NCI-H187 treated with DMSO at 0.1 percent for 48 hours (cell line): ENCODE measurements at places on chromosomes 5 and 9.

- no peak for DNase-seq
These were observed 147.6 kb downstream of the SV2C start for GRCh38 chr5:76230711-76231285.

DNA sequence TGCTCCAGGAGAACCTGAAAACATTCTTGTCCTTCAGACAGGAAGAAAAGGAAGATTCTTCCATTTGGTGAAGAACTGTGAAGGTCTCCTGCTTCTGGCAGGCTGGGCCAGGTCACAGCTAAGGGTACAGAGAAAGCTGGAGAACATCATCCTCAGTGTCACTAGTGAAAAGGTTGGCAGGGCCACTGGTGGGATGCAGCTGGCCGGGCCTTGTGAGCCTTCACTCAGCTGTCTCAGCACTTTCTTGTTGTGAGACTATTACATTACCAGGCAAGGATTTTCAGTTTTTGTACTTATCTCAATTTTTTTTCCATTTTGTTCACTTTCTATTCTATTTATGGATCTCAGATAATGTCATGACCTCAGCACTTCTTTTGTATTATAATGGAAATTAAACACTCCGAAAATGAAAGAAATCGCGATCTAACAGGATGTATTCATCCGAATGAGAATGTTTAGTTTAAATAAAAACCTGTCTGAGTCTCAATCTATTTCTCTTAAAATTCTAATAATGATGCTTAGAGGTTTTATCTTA is 9.9 kb upstream of the IFNA8 start:
- DNase-seq: no peak

GRCh38 chr9:8579661-8580060 is 780.1 kb upstream of the DMAC1 start:
- DNase-seq: no peak

DNA sequence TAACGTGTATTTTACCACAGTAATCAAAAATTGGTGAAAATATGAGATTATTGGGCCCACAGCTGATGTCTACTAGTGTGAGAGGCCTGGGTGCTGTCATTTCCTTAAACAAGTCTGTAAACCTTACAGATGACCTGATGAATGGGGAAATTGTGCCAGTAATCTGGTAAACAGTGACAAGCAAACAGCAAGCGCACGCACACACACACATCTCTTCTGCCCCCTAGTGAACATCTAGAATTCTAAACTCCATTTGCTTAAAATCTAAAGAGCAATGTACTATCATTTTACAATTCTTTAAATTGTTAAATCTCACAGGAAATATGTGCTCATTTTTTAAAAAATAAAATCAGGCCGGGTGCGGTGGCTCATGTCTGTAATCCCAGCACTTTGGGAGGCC is 7.5 kb upstream of the RAPGEF1 start:
- no peak for DNase-seq
